ENCODE measurements at places on chromosomes 16 and 17.

- DNase-seq = no peak
Measured at GRCh38 chr17:16247586-16247984, 30.6 kb downstream of the PIGL start.

DNA sequence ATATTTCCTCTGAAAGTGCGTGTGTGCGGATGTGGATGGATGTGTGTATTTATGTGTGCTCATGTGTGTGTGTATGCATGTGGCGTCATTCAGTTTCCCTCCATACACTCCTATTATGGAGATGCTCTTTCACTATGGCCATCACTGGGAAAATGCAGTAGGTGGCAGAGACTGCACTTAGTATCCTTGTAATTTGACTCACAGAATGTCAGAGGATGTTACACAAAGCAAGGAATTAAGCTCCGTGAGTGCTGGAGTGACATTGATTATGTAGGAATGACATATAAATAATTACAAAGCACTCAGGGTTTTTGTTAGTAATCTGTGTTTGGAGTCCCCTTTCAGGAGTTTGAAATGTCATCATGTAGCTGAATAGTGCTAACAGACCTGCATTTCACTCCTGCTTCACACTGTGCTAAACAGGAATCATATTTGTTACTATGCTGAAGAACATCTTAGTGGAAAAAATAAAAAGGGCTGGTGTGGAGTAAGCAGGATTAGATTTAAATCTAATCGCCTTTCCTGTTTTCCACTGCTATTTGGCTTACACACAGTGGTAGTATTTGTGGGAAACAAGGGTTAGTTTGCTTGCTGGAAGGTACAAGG, 59.6 kb downstream of the HS3ST4 start:
- DNase-seq = no peak

GRCh38 chr17:4453812-4454591, 20.3 kb downstream of the SPNS3 start:
- peak; percentile 16 for DNase-seq

DNA sequence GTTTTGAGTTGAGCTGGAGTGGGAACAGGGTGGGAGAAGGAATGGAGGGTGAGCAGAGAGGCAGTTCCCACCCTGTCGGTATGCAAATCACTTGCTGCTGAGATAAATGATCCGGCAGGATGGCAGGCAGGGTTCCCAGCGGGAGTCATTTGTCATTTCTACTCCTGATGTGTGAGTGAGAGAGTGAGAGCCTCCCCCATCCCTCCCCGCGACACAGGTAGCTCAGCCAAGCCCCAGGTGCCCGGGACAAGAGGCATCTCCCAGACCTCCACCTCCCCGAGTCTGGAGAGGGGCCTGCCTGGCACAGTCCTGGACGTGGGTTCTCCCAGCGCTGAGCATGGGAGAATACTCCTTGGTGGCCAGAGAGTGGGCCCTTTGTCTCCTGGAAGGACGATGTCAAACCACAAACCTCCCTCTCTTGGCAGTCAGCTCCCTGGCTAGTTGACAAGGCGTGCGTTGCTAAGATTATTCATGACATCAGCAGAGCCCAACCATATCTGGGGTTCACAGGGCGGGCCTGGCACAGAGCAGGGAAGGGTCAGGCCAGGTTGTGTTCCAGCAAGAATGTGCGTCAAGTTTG, 33.7 kb upstream of the TNRC6C start:
- DNase-seq = peak; percentile 86

GRCh38 chr17:69928611-69929010, 146.4 kb upstream of the KCNJ16 start:
- no peak for DNase-seq

- no peak for DNase-seq
Measured at GRCh38 chr17:64277831-64278562, 14.9 kb upstream of the TEX2 start.

DNA sequence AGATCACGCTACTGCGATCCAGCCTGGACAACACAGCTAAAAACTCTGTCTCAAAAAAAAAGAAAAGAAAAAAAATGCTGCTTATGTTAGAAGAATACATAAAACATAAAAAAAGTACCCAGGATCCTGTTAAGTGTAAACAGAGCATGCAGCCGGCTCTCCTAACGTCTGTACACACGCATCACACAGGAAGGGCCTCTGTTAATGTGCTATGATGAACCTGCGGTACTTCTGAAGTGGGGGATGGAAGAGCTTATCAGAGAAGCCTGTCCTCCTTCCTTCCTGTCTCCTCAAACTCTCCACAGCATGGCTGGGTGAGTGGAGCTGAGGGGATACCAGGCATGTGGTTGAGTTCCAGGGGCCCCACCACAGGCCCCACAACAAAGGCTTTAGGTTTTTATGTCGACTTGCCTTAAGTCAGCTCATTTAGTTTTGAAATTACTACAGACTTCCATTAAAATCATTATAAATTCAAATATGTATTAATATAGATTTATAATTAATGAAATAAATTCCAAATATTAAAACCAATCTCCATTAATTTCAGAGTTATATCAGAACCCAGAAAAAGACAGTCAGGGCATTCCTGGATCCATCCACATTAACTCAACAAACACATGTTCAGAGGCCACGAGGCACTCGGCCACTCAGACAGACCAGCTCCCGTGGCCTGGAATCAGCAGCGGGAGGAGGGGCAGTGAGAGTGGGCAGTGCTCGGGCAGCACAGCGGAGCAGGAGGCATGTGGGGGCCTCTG, 11.7 kb downstream of the CCDC57 start:
- no peak for DNase-seq

All from Right ventricle myocardium superior (tissue), 1 donor.